Naive thymus-derived CD4-positive, alpha-beta T cell (primary cell): ENCODE measurements at places on chromosomes 12 and 14.

GRCh38 chr12:116141833-116142162, 135.7 kb downstream of the MED13L start:
- no peak for DNase-seq

DNA sequence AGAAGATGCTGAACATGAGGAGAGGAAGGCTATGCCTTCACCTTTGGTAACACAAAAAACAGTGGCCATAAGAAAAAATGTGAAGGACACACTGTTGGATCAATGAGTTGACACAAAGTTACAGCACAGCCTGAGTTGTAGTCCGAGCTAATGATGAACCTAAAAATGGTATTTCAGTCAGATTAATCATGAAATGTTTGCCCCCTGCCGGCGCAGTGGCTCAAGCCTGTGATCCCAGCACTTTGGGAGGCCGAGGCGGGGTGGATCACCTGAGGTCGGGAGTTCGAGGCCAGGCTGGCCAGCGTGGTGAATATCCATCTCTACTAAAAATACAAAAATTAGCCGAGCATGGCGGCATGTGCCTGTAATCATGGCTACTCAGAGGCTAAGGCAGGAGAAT, 1.3 kb upstream of the CAPRIN2 start:
- DNase-seq: no peak

- DNase-seq: no peak
Observed at GRCh38 chr14:99794151-99794780, 1.1 kb downstream of the EML1 start.

GRCh38 chr14:96104469-96105057, 65.4 kb downstream of the C14orf132 start:
- DNase-seq: no peak

GRCh38 chr12:92012691-92013090, 133.0 kb downstream of the BTG1 start:
- DNase-seq: no peak

- DNase-seq: no peak
Observed at GRCh38 chr12:24198070-24198469, 248.6 kb upstream of the SOX5 start.

DNA sequence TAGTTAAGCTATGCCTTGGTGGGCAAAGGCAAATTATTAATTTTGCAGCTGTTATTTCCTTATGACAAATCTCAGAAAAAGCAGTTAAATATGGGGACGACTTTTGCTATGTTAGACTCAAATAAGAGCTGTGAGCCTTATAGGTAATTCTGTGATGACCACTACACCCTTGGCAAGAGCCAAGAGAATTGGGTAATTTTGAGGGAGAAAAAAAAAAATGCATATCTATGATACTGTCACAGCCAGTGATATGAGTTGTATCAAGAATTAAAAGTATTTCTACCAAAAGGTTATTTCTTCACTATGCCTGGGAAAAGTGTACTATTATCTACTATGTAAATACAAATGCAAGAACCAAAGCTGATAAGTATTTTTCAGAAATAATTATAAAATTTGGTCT, 43.9 kb downstream of the SCAF11 start:
- no peak for DNase-seq

DNA sequence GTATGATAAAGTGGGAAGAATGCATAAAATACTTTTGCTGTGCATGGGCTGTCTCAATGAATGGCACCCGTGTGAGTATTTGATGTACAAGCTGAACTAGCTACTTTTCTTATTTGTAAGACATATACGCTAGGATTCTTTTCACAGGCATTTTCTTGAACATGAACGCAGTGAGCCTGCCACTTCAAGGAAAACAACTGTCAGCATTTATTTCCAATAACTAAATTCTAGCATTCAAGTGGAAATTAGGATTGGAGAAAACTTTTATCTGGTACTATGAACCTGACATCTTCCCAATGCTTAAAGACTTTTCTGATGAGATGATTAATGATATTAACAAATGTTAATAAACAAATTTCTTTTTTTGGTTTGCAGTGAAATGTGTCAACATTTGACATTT, 45.7 kb downstream of the UTP20 start:
- DNase-seq: no peak

- DNase-seq: no peak
Observed at GRCh38 chr12:21971344-21971743, 30.1 kb upstream of the ABCC9 start.

- no peak for DNase-seq
Observed at GRCh38 chr12:31362759-31363415, 36.9 kb upstream of the SINHCAF start.
